Activated CD8-positive, alpha-beta memory T cell treated with anti-CD3 and anti-CD28 coated beads for 4 hours (primary cell): ENCODE measurements at places on chromosomes 2 and 18.

DNA sequence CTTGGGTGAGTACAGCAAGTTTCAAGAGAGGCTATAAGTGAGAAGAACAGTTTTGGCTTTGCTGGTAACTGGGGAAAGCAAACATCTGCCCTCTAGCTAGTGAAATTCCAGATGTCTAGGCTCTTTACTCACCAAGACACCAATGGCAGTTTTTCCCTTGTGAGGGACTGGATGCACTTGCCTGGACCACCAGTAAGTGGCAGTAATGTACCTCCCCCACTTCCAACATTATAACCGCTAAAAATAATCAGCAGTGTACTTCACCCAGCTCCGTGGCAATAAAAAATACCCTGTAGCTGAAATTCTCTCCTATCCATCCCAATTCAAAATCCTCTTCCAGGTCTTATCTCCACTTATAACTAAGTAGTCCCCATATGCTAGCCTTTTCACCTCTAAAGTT is 383.9 kb downstream of the ARHGAP15 start:
- no peak for DNase-seq

DNA sequence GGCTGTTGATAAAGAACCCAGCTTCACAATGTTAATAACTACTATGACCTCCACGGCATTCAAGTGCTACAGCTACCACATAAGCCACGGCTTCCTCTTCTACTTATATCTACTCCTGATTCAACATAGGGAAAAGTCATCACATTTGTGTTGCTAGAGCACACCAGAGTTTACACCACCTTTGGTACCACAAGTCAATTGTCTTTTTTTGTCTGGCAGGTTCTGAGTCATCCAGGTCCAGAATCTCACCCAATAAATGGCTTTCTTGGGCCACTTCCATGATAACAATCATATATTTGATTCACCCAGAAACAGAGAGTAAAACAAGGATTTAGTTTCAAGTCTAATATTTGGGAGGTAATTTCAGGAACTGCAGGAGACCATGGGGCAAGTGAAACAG is 480.2 kb downstream of the TMX3 start:
- DNase-seq = no peak

DNA sequence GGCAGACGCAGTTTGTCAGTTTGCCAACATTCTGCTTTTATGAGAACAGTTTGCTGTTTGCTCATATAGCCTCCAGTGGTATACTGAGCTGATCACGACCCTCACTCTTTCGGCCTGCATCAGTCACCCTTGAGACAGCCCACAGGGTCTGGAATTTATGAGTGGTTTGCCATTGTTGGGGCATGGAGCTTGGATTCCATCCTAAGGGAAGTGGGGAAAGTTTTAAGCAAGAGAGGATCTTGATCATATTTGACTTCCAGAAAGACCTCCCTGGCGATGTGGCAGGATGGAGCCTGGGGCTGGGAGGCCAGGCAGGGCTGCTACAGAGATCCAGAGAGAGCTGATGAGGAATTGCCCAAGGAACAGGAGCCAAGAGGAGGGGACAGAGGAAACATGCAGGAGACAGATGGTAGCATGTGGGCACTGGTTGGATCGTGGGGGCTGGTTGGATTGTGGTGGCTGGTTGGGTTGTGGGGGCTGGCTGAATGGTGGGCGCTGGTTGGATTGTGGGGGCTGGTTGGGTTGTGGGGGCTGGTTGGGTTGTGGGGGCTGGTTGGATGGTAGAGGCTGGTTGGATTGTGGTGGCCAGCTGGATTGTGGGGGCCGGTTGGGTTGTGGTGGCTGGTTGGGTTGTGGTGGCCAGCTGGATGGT is 27.3 kb upstream of the GPR17 start:
- DNase-seq = no peak

- no peak for DNase-seq
These were observed 716.8 kb downstream of the EPHA4 start for GRCh38 chr2:220855296-220855695.

DNA sequence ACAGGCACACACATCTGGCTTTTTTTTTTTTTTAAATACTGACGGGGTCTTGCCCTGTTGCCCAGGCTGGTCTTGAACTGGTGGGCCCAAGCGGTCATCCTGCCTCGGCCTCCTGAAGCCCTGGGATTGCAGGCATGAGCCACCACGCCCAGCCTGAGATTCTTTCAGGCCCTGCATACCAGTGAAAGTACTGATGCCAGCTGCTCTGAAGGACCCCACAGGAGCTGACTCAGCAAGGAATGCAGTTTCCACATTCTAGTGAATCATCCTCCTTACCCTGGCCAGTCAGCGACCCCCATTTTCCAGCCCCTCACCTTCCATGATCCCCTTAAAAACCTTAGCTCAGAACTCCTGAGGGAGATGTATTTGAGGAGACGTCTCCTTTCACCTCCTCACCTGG is 5.8 kb upstream of the DTYMK start:
- no peak for DNase-seq
